Anterior cingulate cortex (tissue), 58 donors: ENCODE measurements at places on chromosomes 11 and 22.

- DNase-seq, result no peak
Measured at GRCh38 chr11:16440136-16440535, 83.8 kb upstream of the SOX6 start.

- no peak for DNase-seq
Measured at GRCh38 chr11:26950260-26950719, 43.6 kb upstream of the FIBIN start.

- DNase-seq, result no peak
Measured at GRCh38 chr11:35064114-35064800, 74.7 kb upstream of the CD44 start.

DNA sequence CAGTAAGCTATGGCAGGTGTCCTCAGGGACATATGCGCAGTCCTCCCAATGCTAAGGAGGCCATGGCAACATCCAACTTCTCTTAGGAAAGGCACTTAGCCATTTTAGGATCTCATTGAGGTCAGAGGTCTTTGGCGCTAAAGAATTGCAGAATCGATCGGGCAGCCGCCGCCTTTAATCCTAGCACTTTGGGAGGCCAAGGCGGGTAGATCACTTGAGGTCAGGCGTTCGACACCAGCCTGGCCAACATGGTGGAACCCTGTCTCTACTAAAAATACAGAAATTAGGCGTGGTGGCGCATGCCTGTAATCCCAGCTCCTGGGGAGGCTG, 1.2 kb upstream of the CHID1 start:
- no peak for DNase-seq

GRCh38 chr11:6631361-6631890, 12.2 kb upstream of the TPP1 start:
- DNase-seq, result no peak

GRCh38 chr11:134370526-134371435, 39.0 kb downstream of the GLB1L2 start:
- no peak for DNase-seq

GRCh38 chr11:66491315-66491935, 11.2 kb downstream of the DPP3 start:
- DNase-seq, result no peak

DNA sequence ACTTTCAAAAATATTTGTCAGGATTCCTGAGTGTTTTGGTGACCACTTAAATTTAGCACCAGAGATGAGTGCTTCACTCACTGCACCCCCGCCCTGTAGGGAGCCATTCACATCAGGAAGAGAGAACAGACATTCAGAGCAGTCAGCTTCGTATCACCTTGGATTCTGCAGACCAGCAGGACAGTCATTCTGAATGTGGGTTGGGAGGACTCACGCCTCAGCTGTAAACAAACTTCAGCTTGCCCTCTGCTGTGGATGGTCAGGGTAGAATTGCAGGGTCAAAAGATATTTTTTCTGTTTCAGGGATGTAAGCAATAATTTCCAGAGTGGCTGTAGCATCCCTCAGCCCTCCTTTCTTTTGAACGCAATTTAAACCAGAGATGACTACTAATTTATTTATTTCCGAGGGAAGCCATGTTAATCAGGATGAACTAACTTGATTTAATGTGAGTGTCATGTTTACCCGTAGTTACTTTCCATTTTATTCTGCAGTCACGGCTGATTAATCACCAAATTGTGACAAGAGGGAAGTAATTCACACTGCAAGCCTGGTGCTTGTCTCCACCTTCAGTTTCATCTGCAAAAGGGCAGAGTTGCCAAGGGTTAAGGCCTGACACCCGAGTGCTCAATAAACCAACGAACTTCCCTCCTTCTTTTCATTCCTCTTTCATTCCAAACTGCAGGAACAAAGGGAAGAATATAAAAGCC, 174.2 kb upstream of the DDI1 start:
- DNase-seq, result no peak

DNA sequence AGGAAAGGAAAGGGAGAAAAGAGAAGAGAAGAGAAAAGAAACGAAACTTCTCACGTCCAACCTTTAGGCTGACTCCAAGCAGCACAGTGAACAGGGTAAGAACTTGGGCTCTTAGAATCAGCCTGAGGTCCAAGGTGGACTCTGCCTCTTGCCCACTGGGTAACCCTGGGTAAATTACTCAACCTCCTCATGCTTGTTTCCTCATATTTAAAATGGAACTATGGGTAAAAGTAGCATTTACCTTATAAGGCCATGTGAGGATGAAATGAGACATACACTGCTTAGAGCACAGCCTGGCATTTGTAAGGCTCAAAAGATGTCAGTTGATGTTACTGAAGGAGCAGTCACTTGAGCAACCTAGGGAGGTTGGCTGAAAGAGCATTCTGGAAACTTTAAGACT, 107.9 kb downstream of the C11orf58 start:
- DNase-seq, result no peak

DNA sequence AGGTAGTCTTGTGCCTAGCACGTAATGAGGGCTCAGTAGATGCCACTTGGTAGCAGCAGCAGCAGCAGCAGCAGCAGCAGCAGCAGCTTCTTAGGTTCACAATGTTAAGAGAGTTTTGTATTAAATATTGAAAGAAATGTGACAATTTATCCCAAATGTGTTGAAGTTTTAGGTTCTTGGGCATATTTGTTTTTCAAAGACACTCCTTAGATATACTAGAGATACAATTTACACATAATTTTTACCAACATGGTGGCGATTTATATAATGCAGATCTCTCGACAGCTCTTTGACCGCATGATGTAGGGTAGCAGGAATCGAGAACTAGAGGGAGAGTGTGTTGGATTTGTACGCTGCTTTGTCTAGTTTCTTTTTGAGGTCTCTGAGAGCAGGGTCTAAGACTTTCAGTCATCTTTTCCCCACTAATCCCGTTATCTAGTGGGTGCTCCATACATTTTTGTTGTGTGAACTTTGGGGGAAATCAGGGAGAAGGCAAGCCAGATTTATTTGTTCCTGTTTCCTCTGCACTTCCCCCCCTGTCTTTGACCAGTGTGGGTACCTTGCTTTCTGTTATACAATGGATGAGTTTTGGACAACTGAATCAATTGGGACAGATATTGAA, 1.4 kb downstream of the FDX1 start:
- no peak for DNase-seq

- peak; percentile 96 for DNase-seq
Measured at GRCh38 chr22:31290494-31291471, 1.5 kb downstream of the PIK3IP1 start.

DNA sequence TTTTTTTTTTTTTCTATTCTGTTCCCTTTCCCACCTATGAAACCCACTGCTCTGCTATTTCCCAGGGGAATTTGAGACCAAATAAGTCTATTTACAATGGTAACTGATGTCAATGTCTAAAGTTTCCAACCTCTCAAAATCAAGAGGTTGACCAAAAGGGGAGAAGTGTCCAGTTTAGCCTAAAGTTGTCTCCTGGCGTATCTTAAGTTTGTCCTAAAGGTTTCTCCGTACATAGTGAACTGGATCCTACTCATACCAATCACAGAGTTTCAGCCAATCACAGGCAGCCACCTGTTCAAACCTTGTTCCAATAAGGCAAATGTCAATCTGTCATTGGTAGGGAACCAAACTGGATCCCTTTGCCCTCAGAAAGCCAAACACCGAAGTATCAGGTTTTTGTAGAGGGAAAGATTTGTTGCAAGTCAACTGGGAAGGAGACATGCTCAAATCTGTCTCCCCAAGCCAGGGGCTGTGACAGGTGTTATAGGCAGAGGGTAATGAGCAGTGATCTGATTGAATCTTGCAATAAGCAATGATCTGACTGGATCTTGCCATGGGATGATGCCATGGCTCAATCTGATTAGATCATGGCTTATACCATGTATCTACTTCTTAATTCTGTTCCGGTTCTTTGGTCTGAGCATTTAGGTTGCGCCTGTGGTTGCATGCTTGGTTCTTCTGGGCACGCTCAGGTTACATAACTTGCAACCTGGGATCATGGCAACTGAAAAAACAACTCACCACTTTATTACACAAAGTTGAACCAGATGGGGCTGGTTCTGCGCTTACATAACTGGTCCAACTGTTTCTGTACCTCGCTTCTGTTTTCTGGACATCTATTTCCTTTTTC, 1.1 kb upstream of the VPS37C start:
- peak; percentile 22 for DNase-seq

GRCh38 chr11:26063915-26064314, 268.0 kb upstream of the ANO3 start:
- no peak for DNase-seq

DNA sequence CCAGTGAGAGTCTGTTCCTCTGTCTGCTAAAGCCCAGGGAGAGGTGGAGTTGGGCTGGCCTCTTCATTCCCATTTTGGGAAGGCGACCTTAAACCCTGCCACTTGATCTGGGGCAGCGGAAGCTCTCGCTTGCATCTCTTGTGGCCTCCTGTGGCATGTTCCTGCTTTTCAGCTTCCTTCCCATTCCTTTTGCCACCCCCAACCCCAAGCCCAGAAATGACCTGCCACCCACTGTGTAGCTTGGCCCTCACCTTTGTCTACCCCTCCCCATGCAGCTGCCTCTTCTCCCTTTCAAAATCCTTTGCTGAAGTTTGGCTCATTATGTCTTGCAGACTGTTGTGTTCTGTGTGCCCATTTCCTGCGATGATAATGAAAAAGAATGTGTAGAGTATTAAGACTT, 110.2 kb downstream of the DBX1 start:
- no peak for DNase-seq

DNA sequence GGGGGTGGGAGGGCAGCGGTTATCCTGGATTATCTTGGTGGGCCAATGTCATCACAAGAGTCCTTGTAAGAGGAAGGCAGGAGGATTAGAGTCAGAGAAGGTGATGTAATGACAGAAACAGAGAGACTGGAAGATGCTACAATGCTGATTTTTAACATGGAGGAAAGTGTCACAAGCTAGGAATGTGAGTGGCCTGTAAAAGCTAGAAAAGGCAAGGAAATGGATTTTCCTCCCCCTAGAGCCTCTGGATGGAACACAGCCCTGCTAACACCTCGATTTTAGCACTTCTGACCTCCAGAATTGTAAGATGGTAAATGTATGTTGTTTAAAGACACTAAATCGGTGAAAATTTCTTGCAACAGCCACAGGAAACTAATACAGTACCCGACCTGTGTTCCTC, 109.3 kb downstream of the MN1 start:
- DNase-seq, result no peak

DNA sequence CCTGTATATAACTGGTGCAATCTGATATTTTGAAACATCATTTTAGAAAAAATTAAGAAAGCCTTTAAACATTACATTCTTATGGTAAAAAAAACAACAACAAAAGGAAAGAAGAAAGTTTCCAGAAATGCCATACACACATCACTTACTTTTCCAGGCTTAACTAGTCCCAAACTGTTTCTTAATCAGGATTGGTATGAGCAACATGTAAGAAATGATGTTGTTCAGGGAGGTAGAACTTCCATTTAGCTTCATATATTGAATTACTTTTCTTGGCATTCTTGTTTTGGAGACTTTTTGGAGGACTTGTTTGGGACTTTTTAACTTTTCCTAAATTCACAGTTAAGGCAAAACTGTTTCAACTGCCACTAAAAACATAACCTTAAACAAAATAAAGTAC, 791.5 kb downstream of the METTL15 start:
- no peak for DNase-seq

DNA sequence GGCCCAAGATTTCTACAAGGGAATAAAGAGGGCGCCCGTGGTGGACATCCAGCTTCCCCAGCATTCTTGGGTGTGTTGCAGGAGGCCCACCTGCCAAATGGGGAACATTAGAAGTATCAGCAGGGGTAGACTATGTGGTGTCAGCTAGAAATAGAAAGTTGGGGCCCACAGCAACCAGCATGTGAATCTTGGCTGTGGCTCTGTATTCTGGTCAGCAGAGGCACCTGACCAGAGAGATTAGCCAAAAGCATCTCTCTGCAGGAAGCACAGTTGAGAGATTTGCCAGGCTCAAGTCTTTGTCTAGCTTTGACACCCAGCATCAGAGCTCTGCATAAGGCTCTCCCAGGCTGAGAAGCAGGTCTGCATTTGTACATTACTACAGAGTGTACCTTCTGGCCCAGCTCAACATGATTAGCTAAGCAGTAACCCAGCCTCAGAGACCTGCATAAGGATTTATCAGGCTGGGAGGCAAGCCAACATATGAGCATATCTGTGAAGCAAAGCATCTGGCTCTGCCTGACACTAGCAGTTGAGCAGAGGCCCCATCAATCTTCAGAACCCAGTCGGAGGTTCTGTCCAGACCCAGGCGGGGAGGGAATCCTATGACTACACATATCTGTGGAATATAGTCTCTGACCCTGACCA, 79.9 kb downstream of the MS4A13 start:
- DNase-seq, result no peak

DNA sequence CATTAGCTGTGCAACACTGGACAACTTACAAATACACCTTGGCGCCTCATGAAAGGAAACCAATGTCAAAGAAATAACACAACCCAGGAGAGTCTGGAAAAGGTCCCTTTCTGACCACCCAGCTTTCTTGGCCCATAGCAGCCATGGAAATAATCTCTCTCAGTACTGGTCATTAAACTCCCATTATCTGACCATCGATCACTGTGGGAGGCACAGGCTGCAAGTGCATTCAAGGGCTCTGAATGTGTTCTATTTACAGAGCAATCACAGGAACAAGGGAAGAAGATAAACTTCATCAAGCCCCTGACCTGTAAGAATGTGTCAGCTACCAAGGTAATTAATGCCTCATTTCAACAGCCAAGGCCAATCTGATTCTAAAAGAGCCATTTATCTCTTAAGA, 40.1 kb downstream of the CTSC start:
- DNase-seq, result no peak

DNA sequence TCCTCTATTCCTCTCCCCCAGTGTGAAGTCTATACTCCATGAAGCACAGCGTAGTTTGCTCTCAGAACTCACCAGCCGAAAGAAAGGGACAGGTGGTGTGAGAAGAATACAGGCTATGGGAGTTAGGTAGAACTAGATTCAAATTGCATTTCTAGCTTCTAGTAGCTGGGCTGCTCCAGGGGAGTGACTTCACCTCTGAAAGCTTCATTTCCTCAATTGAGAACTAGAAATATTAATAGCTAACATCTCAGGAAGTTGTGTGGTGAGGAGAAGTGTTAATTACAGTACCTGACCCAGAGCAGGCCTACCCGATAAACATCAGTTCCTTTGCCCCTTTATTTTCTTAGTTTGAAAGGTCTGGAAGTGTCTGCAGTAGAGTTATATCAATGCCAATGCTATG, 484.7 kb upstream of the TENM4 start:
- DNase-seq, result no peak

DNA sequence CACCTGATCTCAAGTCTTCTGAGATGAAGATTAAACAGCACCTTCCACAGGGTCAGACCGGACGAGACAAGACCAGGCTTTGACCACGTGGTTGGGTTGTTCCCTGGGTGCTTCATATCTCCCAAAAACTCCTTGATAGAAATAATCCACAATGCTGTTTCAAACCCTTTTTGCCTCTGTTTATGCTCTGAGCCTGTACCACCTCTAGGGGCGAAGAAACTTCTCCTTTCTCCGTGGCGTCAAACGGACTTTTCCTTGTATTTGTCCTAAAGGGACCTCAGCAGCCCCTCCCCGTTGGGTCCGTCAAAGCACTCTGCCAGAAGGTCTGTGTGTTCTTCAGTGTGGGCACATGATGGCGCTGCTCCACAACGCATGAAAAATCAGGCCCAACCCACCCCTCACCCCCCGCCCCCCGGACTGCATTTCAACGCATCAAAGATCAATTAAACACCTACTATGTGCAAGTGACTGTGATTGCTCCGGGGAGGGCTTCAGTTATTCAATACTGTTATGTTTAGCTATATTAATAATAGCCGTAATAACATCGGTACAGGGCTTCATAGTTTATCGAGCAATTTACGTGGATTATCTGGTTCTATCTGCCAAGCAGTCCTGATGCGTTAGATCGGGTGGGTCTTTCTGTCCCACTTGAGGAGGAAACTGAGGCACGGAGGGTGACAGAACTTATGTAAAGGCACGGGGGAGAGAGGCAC, 17.3 kb upstream of the EIF3D start:
- peak; percentile 6 for DNase-seq
